AG04449 (cell line): ENCODE measurements at places on chromosomes 1 and 21.

GRCh38 chr1:170711682-170712081, 47.8 kb downstream of the PRRX1 start:
- peak; percentile 88 for DNase-seq

DNA sequence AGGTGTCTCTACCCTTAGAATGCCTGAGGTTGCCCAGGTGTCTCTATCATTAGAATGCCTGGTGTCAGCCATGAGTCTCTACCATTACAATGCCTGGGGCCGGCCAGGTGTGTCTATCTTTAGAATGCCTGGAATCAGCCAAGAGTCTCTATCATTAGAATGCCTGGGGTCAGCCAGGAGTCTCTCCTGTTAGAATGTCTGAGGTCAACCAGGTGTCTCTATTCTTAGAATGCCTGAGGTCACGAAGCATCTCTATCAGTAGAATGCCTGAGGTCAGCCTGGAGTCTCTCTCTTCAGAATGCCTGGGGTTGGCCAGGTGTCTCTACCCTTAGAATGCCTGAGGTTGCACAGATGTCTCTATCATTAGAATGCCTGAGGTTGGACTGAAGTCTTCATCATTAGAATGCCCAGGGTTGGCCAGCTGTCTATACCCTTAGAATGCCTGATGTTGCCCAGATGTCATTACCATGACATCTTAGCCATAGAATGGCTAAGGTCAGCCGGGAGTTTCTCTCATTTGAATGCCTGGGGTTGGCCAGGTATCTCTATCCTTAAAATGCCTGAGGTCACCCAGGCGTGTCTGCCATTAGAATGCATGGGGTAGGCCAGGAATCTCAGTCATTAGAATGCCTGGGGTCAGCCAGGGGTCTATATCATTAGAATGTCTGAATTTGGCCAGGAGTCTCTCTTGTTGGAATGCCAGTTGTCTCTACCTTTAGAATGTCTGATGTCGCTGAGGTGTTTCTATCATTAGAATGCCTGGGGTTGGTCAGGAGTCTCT, 44.0 kb downstream of the RNF187 start:
- no peak for DNase-seq

DNA sequence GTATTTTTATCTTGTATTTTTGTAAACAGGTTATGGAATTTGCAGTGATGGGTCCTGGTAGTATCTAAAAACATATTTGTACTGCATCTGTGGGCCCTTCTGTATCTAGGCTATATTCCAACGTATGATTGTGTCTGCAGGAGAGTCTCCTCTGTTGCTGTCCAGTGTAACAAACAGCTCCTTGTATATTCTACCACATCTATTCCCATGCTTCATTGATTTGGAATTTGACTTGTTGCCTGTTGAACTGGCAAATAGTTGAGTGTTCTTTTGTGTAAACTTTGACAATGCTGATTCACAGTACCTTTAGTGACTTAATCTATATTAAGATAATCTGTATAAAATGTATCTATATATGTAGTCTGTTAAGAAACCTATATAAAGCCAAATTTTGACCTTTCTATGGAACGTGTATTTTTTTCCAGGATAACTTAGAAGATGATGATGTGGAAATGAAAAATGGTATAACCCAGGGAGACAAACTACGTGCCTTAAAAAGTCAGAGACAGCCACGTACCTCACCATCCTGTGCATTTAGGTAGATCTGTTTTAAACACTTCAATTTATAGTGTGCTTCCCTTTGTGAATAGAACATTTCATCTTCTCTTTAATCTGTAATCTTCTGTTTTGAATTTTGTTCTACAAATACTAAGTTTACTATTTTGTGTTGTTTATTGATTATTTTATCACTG, 43.4 kb upstream of the GPR88 start:
- no peak for DNase-seq

DNA sequence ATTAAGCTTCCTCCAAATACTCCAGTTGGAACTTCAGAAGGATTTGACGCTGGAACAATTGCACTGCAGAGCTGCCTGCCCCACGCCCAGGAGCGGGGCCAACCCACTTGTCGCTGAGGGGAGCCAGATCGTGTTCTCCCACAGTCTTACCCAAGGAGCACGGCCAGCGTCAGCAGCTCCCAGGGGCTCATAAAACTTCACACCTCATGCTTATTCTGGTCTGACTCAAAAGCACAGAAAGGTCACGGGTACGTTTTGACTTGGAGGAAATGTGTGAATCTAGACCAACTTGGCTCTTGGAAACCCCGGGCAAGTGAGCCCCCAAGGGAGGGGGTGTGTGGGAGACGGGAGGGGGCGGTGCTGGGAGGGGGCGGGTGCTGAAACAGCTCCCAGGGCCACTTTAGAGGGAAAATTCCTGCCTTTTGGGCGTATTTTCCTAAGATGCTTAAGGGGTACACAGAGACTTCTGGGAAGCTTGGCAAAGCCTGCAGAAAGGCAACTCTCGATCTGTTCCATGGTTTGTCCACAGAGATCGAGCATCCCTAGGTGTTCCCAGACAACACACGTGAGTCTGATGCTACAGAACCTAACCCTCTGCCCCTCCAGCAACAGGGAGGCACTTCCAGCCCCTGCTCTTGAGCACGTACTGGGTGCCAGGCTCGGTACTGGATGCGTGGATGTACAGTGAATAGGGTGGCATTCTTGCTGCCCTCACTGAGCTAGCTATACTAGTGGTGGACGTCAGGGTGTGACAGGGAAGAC, 98.9 kb downstream of the DHRS3 start:
- DNase-seq: no peak

- no peak for DNase-seq
Observed at GRCh38 chr1:2137257-2138121, 57.1 kb downstream of the FAAP20 start.

- DNase-seq: no peak
Observed at GRCh38 chr1:99228153-99228552, 36.1 kb upstream of the PLPPR4 start.

GRCh38 chr1:66388913-66389312, 145.0 kb upstream of the SGIP1 start:
- DNase-seq: no peak

- DNase-seq: peak; percentile 31
Observed at GRCh38 chr1:199855580-199855979, 171.9 kb upstream of the NR5A2 start.

DNA sequence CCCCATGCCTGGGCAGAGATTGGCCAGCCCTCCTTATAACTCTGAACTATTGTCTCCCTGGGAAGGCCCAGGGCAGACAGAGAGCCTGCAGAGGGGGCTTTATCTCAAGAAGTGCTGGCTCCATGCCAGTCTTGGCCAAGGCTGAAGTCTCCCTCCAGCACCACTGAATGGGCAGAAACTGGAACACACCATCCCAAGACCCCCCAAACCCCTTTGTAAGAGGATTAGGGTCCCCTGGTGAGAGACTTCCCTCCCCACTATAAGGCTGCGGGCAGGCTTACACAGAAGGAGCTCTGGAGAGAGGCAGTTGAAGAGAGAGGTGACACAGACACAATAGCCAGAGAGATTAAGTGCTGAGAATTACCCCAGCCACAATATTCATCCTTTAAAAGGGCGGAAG, 97.2 kb downstream of the NAV1 start:
- no peak for DNase-seq

DNA sequence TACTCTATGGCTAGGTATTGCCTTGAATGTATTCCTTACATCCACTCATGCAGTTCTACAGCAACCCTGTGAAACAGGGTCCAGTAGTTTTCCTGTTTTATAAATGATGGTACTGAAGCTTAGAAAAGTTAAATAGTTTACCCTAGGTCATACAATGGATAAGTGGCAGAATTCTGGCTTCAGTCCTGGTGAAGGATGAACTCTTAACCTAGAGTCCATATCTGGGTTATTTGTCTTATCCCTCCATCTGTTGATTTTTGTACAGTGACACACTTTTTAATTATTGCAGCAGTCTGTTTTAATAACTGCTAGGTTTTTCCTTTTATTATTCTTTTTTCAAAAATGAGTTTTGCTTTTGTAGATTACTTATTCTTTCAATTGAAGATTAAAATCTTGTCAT, 263.9 kb downstream of the DNM3 start:
- no peak for DNase-seq

DNA sequence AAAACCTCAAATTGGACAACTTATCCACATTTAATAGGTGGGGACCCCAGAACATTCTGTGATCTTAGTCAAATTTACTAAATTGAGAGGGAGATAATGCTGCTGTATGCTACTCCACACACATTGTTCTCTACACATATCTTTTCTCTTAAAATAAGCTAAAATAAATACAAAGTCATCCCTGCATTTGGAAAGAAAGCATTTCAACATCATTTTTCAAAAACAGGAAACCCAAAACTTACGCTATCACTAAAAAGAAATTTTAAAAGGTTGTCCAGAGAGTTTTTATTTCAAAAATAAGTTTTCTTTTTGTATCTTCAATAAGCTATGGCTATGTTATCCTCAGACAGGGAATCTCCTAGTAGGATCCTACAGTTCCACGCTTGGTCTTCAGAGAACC, 19.5 kb upstream of the OR6N2 start:
- DNase-seq: no peak
